ENCODE measurements at places on chromosomes 11 and 22.

GRCh38 chr11:34788642-34789041 is 127.5 kb downstream of the APIP start:
- DNase-seq, result no peak

DNA sequence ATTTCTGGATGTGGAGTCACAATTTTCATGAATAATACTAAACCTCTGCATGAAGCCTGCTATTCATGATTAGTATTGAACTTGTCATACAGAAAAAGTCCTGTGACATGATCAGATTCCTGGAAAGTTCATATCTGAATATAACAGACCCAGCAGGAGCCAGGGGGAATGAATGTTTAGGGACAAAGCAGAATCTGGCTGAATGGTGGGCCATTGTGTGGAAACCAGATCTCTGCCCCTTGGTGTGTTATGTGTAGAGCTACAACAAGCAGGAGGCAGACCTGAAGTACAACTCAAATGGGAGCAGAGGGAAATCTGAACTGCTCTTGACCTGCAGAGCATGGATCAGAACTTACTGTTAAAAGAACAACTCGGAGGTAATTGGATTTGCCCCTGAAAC is 30.3 kb downstream of the KREMEN1 start:
- DNase-seq, result no peak

DNA sequence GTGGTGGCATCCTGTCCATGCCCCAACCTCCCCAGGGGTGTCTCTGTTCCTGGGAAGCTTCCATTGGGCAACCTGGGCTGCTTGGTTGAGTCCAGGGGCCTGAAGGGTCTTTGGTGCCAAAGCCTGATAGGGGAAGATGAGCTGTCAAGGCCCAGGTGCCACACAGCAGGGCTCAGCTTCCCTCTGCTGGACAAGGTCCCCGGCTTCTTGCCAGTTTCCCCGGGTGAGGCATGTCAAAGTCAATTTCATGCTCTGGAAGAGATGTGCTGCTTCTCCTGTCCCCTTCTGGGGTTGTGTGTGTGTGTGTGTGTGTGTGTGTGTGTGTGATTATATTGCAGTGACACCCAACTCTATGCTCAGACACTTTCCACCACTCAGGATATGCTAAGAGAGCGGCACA is 26.9 kb downstream of the TP53I11 start:
- DNase-seq, result no peak

GRCh38 chr11:13448876-13449275 is 14.1 kb downstream of the BTBD10 start:
- DNase-seq, result no peak

DNA sequence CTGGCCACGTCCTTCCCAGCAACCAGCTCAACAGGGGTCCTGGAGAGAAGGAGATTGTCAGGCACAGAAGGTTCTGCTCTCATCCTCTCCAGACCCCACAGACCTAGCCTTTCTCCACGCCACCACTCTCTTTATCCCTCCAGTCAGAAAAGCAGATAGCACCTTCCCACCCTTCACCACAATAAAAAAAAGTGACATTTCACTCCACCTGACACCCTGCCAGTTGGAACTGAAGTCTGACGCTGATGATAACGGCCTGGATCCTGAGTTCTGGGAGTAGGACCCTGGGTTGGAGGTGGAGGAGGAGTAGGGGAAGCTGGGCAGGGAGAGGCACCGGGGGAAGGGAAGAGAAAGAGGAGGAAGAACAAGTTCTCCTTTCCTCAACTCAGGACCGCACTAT is 127.5 kb upstream of the ANO1 start:
- DNase-seq, result no peak

DNA sequence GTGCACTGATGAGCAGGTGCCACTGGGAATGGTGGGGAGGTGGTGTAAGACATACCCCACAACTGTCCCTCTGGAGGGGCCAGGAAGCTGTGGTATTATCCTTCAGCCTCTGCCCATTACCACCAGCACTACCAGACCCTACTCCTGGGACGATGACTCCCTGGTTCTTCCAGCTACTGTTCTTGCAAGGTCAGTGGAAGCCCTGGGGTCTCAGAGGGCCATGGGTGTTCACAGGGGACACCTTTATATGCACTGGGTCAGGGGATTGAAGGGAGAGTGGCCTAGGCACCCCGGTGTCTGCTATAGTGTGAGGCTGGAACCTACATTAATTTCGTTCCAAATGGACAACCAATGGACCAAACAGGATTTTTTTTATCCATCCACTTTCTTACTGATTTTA is 102.1 kb downstream of the RPS6KA4 start:
- no peak for DNase-seq

DNA sequence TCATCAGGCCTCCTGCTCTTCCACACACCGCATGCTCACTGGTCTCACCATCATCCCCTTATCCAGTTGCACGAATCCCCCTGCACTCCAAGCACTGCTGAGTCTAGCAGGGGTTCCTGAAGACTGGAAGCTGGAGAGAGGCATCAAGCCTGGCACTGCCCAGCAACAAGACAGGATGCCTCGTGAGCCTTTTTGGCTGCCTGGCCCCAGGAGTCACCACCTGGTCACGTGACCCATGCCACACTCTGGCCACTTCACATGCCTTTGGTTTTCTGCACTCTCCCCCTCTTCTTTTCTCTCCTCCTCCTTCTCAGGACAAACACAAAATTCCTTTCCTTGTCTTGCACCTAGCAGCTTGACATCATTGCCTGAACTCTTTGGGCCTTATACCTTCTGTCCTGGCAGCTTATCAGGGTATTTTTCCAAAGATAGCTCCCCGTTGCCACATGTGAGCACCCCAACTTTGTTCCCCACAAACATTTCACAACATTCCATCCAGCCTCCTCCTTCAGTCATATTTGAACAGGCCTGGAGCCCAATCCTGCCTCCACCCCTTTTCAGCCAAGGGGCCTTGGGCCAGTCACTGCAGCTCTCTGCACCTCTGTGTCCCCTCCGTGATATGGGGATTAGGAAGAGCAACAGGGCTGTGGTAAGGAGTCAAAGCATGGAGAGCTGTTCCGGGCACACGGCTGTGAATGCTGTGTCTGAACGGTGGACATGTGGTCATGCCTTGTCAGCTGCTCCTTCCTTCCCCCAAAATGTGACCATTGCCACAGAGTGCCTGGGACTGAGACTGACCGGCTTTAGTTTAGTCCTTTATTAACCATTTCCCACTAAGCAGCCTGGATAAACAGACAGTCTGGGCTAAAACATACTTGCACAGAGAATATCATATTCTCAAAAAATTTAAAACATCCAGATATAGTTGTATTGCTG is 2.8 kb upstream of the PACSIN2 start:
- DNase-seq, result no peak

DNA sequence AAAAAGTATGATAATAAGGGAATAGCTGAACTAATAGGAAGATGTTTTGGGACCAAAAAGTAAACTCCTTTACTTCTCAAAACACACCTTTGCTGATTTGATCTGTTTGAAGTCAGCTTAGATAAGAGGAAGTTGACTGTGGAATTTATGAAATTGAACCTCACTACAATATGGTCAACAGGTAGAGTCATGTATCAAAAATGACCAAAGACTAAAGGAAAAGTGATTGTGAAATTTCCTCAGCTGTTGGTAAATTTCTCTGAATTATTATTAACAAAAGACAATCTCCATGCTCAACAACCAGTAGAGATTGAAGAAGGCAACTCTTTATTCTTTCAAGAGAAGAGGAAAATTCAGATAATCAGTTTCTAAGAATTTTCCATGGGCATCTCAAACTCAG is 826.5 kb downstream of the KCNA4 start:
- DNase-seq, result no peak

- DNase-seq, result no peak
Measured at GRCh38 chr11:12986194-12986898, 22.8 kb upstream of the RASSF10 start.

DNA sequence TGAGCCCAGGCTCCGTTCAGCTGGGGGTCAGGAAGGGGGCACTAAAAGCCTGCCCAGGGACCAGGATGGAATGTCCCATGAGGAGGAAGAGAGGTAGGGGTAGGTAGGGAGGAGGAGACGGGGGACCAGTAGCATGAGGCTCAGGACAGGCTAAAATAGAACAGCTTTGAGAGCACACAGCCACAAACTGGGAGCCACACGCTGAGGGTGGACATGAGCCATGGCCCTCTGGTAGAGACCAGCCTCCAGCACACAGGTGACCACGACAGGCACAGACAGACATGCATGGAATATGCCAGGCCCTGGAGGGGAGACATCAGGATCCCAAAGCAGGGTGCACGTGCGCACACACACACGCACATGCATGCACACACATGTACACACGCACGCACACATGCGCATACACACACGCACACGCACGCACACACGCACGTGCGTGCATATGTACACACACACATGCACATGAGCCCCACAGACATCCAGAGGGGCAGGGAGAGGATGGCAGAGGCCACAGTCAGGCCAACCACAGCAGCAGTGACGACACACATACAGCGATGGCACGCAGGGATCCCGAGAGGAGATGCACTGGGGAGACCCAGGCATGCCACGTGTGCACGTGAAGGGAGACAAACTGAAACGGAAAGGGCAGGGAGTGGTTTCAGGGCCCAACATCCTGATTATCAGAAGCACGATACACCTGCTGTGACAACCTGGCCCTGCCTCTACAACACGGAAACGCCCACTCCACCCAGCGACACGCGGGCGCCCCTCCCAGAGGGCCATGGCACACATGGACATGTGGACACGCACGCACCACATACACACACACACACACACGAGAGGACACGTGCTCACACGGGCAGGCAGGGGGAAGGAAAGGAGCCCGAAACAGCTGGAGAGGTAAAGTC is 25.7 kb downstream of the LRRC10B start:
- no peak for DNase-seq

DNA sequence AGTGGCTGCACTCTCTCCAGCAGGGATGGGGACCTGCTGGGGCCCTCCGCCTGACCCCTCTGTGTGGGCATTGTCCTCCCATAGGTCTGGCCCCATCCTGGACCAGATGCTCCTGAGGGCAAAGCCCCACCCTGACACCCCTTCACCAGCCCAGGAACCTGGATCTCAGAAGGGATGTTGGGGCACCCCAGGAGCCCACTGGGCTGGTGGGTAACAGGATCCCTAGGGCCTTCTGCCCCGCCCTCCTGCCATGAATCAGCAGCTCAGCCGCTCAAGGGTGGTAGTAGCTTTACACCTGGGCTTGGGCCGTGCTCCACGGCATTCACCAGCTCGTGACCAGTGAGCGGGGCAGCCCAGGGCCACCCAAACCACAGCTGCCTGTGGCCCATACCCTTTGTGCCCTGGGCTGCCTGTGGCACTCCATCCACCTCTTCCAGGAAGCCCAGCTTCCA is 1.0 kb upstream of the MAPK12 start:
- no peak for DNase-seq

DNA sequence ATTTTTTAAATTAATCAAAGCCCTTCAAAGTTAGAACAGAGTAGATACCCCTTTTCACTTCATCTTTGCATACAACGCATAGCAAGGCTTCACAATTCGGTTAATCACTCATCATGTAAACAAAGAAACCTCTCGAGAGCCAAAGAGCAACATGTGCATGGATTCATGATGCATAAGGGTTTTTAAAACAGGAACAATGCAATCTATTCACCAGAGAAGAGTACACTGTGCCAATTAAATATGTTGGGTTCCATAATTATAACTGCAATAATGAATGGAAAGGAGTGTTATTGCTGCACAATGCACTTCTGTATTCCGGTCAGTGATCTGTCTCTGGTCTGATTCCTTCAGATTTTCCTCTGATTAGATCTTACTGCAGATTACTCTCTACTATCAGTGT is 45.3 kb downstream of the CADM1 start:
- no peak for DNase-seq

GRCh38 chr11:47587039-47587716 is 700 bp downstream of the FAM180B start:
- no peak for DNase-seq

DNA sequence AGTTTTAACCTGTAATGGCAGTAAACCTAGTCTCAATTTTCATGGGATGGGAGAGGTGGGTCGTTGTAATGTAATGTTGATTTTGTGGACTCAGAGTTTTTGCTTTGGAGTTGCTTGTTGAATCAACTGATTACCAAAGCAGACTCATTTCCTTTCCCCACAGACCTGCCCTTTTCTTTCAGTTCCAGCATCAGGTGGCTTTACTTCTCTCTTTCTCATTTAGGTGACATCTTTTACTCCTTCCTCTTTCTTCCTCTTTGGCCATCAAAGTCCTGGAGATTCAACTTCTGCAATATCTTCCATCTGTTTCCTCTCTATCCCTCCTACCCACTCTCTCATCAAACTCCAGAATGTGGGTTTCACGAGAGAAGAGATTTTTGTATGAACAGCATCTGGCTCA is 313.9 kb downstream of the TMEM135 start:
- peak; percentile 89 for DNase-seq

DNA sequence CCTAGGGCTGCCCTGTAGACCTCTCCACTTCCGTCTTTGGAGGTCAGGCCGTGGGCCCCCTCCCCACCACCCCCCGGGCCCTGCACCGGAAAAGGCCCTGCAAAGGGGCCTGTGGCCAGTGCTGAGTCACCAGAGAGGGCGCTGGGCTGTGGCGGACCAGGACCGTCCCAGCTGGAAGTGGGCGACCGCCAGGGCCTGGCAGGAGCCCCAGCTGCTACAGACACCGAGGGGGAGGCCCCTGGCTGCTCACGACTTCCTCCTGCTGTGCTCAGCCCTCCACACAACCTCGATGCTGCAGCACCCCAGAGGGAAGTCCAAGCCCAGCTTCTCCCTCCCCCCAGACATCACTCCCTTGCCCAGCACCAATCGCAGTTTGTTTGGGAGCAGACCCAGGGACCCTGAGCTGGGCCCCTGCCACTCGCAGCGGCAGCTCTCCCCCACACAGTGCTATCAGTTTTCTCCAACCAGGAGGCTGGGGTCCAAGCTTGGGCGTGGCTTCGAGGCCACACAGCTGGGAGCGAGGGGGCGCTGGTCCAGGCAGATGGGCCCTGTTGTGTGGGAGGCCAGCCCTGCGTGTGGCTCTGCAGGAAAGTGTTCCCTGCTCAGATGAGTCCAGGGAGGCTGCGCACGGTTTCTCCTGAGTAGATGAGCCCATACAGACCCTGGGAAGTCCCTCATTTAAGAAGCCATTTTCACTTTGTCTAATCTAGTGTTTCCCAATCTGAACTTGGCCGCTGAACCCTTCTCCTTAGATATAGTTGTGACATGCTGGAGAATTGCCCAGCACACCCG is 5.6 kb upstream of the SH3BP1 start:
- DNase-seq, result peak; percentile 86

DNA sequence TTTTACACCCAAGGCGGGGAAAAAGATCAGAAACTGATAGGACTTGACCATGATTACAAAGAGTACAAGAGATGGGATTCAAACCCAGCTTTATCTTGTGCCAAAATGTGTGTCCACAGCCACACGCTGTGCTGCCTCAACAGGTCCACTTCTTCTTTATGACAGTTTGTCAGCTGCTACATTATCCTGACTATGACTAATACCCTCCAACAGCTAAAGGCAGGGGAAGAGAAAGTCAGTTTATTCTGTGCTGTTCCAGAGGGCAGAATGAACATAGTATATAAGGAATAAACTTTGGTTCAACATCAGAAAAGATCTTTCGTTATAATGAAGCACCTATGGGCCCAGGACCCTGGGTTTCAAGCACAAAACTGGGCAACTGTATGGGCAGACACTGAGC is 668.2 kb upstream of the TENM4 start:
- DNase-seq, result no peak

Measured in bone marrow (tissue), 2 donors.